NCI-H1436 (cell line): ENCODE measurements at places on chromosomes 3 and 15.
A peak's percentile ranks its signal among the peaks of the same experiment; 100 is the strongest.

- no peak for DNase-seq
Measured at GRCh38 chr15:76803049-76803571, 102.0 kb downstream of the SCAPER start.

- DNase-seq, result no peak
Measured at GRCh38 chr3:120743556-120744195, 1.1 kb downstream of the GTF2E1 start.

- no peak for DNase-seq
Measured at GRCh38 chr15:28100516-28101195, 1.5 kb upstream of the OCA2 start.

DNA sequence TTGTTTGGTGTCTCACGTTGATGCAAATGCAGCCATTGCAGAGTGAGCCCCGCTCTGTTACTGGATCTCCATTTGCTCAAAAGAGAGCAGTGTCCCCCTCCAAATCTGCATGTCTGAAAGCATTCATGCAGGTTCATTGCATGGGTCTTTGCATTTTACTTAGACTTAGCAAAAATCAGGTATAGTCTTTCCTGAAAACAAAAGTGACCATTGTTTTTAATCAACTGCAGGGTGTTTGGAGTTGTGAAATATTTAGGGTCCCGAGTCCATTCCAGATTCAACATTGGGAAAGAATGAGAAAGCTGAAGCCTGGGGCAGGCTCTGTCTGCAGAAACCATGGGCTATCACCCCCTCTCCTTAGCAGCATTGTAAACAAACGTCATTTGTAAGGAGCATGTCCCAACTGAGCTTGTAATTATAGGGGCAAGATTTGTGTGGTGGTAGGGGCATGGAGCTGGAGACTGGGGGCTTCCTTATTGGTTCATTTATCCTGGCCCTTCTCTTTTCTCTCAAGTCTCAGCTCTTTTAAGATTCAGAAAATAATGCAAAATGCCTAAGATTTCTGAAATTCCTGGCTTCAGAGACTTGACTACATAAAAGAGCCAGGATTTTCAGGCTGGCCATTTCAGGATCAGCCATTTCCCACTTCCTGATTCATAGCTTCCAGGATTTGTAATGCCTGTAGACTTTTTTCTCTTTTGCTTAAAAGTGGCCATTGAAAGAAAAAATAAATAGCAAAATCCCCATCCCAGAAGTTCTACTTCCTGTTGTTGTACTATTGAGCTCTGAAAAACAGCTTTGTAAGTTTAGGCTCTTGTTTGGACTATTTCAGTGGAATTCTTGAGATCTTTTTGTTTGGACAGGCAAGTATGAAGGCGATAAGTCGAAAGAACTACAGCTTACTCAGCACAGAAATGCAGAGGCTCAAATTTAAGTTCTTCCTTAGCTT, 23.0 kb downstream of the IGF1R start:
- no peak for DNase-seq

- no peak for DNase-seq
Measured at GRCh38 chr15:74315626-74316025, 51.8 kb downstream of the CYP11A1 start.

- DNase-seq, result no peak
Measured at GRCh38 chr3:109125902-109126301, 8.0 kb upstream of the MORC1 start.

GRCh38 chr3:37979541-37980461, 10.8 kb upstream of the VILL start:
- no peak for DNase-seq

DNA sequence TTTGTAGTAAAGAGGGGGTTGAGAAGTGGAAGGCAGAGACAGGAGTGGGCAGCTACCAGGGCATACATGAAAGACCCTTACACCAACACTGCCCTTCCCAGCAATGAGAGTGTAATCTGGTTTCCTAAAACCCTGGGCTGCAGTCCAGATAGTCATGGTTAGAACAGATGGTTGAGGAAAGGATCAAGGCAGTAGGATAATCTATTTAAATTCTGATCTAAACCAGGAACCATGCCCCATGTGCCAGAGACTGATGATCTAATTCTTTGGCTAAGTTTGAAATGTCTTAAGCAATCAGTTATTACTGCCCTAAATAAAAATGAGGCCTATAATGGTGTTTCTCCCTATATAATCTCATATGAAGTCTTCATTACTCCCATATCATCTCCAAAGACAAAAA, 59.6 kb downstream of the PRTG start:
- no peak for DNase-seq

DNA sequence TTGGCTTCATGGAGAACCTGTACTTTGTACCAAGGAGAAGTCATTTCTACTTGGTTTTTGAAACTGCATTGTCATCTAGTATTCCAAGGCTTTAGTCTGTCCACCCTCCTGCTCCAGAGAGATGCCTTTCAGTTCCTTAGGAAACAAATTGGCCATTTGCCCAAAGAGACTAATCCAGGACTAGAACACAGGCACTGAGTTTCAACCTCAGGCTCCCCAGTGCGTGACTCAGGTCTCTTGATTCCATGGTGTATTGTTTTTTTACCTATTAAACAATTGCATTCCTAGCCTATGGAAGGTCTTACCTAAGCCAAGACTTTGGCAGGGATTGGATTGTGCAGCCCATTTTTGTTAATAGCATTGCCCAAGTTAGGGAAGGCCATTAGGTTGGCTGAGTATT, 214.8 kb upstream of the CTDSPL start:
- no peak for DNase-seq

- DNase-seq, result no peak
Measured at GRCh38 chr3:170145278-170145677, 36.3 kb downstream of the PHC3 start.

DNA sequence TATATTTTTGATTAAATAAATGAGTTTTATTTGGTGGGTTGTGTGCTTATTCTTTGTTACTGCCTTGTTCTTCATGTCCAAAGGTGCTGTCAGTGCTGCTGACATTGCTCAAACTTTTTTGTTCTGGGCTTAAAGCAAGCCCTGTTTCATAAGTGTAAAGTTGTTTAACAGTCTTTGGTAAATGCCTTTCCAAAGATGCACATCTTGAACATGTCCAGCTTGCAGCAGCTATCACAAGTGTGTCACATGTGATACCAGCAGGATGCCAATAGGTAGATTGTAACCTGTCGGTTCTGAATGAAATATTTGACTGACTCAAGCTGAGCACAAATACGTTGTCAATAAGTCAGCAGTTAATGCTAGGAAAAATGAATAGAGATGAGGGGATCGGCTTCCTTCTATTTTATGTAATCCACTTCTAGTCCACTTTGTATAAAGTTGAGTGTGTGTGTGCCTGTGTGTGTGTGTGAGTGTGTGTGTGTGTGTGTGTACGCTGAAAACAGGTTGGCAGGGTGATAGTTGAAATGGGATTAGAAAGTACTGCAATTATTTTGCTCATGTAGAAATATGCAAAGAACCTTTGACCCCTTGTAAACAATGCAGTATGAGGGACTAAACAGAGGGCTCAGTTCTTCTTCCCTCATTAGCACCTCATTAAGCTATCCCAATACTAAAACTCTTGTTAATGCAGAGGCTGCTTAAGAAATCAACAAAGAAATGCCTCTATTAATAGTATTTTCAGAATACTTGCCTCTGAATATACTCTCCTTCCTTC, 986.5 kb downstream of the TUSC7 start:
- DNase-seq, result no peak

GRCh38 chr3:56389183-56389830, 79.0 kb downstream of the ERC2 start:
- no peak for DNase-seq

GRCh38 chr15:68553994-68554720, 24.6 kb upstream of the CORO2B start:
- peak; percentile 81 for DNase-seq

DNA sequence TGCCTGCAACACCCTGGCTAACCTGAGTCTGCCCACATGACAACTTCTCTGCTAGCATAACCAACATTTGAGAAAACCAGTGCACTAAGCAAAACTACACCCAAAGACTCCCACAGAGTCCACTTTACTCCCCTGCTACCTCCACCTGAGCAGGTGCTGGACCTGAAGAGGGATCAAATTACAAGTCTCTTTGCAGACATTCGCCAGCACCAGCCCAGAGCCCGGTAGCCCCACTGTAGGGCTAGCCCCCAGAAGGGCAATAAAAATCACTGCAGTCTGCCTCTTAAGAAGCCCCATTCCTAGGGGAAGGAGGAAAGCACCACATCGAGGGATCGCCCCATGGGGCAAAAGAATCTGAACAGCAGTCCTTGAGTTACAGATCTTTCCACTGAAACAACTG, 472.2 kb downstream of the GRM7 start:
- no peak for DNase-seq

GRCh38 chr3:72114773-72115172, 329.8 kb upstream of the PROK2 start:
- DNase-seq, result no peak
